ENCODE measurements at places on chromosomes 5 and 9.

GRCh38 chr9:118109542-118109941, 405.3 kb downstream of the TLR4 start:
- DNase-seq: no peak

DNA sequence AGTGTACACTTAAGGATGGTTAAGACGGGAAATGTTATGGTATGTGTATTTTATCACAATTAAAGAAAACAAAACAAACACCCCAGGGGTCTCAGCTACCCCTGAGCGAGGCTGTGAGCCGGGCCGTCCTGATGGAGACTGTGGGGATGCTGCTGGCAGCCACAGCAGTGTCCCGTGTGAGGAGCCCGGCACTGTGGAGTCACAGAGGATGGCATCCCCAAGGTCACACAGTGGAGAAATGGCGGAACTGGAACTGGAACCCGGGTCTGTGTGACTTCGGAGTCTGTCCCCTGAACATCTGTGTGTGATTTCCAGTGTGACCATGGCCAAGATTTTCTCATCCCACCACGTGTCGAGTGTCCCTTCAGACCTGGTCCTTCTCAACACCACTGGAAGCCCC, 80.7 kb upstream of the PHYKPL start:
- DNase-seq: no peak

GRCh38 chr9:133558191-133559126, 24.0 kb downstream of the ADAMTSL2 start:
- DNase-seq: peak; percentile 82

DNA sequence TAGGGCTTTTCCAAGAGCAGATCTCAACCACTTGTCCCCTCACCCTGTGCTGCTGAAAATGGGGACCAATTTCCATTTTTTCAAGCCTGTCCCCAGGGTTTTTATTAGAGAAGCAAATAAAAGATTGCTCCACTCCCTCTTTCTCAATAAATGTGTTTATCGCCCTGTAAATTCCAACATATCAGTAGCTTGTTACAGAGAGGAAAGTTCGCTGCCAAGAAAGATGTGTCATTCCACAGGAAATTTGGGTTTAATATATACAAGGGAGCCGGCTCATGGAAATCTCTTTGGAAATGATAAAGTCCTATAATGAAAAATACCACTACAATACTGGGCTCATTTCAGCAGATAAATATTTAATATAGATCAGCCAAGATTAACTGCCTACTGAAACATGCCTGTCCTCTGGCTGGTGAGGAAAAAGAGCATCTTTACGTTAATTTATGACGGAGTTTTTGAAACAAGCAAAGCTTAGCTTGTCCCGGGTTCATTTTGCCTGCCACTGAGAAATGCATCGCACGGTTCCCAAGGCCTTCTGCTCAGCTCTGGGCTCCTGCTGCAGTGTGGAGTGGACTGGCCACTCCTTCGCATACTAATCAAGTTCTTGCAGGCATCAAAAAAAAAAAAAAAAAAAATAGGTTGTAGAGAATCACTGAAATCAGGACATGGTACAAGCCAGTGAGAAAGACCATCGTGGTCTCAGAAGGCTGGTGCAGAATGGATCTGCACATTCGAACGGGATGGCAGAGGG, 84.5 kb downstream of the BRINP1 start:
- DNase-seq: peak; percentile 48

DNA sequence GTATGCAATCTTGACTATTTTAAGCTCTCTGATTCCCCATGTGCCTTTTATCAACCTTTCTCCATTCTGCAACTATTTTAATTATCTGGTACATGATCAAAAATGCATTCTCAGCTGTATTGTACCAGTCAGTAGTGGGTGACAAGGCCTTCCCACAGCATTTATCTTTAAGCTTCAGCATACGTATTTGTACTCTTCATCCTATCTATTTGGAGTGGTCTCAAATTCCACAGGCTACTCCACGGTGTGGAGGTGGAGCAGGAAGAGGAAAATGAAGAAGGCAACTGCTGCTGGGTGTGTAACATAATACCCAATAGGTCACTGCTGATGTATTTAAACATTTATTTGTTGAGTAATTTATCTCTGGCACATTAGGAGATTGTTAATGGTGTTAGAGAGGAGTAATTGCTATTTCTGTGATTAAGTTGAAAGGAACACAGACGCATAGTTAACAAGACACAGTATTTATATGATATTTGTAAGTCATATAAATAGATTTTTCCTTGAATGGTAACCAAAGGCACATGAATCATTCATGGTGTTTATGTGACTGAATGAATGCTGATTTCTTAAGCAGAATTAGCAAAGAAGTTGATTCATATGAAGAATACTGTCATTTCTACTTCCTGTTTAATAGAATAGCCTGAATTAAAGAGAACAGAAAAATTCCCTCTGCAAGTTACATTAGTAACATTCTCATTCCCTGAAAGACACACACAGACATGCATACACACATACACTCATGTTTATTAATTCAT, 153.8 kb upstream of the NR3C1 start:
- peak; percentile 77 for DNase-seq

DNA sequence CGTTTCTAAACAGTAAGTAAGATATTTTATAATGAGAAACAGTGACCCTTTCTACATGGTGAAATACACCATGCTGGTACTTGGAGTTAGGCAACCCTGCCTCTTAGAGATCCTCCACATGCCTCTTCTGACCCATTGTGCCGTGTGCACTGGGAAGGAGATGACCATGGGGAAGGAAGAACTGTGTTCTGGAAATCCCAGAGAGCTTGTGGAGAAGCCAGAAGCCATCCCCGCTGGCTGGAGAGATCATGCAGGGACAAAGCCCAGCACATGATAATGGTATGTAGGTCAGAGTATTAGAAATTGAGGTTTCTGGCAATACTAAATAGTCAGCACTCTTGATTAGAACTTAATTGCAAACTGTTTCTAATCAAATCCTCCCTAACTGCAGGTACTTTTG, 307.3 kb downstream of the FBXL7 start:
- DNase-seq: peak; percentile 58

DNA sequence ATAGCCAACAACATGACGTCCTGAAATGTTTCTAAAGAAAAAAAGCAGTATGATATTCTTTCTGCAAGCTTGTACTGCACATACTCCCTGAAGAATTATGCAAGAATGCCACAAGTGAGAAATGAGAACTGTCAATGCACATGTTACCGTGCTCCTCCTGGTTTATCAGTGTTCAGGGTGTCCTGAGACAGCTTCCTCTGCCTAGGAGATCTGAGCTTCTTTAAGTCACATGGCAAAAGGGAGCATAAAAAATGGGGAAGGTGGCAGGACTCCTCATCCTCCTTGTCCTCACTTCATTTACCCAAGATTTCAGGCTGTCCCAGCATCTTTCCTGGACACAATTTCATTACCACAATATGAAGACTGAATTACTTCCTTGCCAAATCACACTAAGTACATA, 238.2 kb downstream of the GLIS3 start:
- DNase-seq: no peak

DNA sequence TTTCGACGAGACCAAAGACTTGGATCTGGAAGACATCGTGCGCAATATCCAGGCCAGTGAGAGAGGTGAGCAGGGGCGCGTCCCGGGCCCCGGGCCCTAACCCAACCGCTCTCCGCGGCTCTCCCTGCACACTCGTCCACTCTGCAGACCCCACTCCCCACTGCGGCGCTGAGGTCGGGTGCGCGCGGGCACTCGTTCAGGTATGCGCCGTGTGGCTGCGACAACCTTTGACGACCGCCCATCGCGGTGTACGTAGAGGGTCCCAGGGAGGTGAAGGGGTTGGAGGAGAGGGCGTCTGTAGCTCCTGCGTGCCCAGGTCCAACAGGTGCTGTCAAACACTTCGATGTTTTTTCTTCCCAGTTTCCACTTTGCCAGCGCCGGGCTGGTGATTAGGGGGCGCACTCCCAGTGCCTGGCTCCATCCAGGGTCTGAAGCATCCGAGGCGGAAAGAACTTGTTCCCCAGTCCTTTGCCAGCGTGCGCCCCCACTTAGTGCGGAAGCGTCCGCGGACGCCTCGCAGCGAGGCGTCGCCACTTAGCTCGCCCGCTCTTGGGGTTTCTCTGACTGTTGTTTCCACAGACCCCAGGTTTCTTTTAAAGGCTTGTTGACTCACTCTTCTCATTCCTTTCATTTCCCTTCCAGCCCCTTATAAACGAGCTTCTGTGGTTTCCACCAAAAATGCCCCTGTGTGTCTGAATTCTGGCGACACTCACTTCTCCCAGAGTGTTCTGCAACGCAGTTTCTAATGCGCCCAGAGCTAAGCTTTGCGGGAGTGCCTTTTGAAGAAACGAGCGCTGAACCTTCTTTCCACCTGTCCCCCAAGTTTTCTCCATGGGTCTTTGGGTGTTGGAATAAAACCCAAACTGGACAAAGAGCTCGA, 1.6 kb downstream of the NPR3 start:
- DNase-seq: peak; percentile 17

- no peak for DNase-seq
Observed at GRCh38 chr5:26239588-26239987, 798.8 kb downstream of the CDH9 start.

- DNase-seq: peak; percentile 86
Observed at GRCh38 chr5:53397845-53398244, 82.6 kb upstream of the FST start.

DNA sequence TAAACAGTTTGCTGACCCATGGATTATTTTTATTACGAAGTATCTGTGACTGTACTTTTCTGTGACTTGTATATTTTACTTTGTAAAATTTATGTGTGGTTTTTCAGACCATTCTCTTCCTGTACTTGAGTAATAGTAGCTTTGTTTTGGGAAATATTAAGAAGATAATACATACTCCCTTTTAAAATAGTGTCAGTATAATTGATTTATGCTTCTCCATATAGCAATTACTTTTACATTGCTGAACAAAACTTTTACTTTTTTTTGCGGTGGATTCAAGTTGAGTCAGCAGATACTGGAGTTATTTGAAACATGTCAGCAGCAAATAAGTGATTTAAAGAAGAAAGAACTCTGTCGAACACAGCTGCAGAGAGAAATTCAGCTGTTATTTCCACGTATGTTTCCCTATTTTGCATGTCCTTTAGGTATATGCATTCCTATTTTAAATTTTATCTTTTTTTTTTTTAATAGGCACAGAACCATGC, 28.4 kb downstream of the TENT2 start:
- DNase-seq: no peak

Data from fibroblast of mammary gland (primary cell).